ENCODE measurements at places on chromosomes 2 and 18. TPM values are rescaled to one million over a fixed set of nuclear protein-coding genes. Genes with fewer than 3 reads are reported as not detected.

GRCh38 chr18:62554061-62554815 is 31.4 kb downstream of the ZCCHC2 start:
- H3K4me3 ChIP-seq, result no peak overlapping the region
- peaks cover 8% of the 10 kb centered on the region for H3K36me3 ChIP-seq
- no peak overlapping the region for H3K27ac ChIP-seq
- H3K4me1 ChIP-seq, result peaks cover 13% of the 10 kb centered on the region

GRCh38 chr18:8065284-8065683 is 498.2 kb downstream of the PTPRM start:
- no peak overlapping the region for H3K27ac ChIP-seq
- no peaks in the 10 kb centered on the region for H3K27me3 ChIP-seq
- H3K36me3 ChIP-seq, result no peaks in the 10 kb centered on the region
- no peaks in the 10 kb centered on the region for H3K4me1 ChIP-seq
- H3K4me3 ChIP-seq, result no peak overlapping the region

- no peaks in the 10 kb centered on the region for H3K27me3 ChIP-seq
- no peaks in the 10 kb centered on the region for H3K4me1 ChIP-seq
- DNase-seq, result no peak
- no peaks in the 10 kb centered on the region for H3K36me3 ChIP-seq
- H3K4me3 ChIP-seq, result no peak overlapping the region
These were observed 78.5 kb downstream of the SESTD1 start for GRCh38 chr2:179186126-179186525.

DNA sequence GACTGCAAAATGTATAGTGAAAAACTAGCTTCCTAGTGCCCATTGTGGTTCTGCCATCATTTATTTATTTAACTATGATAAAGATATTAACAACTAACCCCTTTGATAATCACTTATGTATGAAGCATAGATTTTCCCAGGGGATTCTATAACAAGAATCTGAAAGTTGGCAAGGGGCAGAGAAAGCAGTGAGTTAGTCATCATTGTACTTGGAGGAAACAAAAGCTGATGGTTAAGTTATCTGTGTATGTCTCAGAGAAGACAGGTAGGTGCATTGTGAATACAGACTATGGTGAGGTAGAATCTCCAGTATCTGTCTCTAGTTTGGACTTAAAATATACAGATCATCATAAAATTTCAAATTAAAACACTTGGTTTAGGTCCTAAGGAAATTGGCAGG is 2159.1 kb upstream of the CELF4 start:
- H3K27ac ChIP-seq, result no peak overlapping the region
- H3K36me3 ChIP-seq, result no peaks in the 10 kb centered on the region
- H3K27me3 ChIP-seq, result no peaks in the 10 kb centered on the region
- DNase-seq, result no peak

DNA sequence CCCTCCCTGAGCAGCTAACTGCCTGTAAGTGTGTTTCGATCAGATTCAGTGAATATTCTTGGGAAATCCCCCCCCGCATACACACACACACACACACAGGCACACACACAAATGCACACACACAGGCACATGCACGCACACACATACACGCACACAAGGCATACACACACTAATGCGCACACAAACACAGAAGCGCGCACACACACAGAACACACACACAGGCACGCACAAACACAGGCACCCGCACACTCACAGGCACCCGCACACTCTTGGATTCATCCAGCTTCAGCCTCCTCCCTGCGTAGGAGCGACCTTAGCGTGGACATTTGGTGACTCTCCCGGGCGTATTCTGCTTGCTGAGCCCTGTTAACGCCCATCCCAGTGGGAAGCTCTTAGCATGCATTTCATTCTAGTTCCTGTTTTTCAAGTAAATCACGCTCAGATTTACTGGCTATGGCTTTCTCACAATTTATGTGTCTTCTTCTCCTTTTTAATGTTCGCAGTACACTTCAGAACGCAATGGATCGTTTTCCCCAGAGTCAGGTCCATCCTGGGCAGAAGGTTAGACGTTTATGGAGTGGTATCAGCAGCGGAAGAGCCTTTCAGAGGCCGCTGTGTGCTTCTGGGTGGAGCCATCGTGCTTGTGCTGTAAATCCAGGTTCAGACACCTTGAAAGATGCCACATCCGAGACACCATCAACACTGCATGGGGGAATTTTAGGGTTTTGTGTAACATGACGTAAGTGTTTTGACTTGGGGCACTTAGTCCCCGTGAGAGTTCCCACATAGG is 656.6 kb downstream of the GALR1 start:
- H3K4me1 ChIP-seq, result no peaks in the 10 kb centered on the region
- H3K4me3 ChIP-seq, result no peak overlapping the region
- DNase-seq, result no peak
- H3K27me3 ChIP-seq, result no peaks in the 10 kb centered on the region

GRCh38 chr2:219210886-219211362 is 4.3 kb downstream of the ZFAND2B start:
- no peak for DNase-seq
- peaks cover 12% of the 10 kb centered on the region for H3K36me3 ChIP-seq
- H3K27me3 ChIP-seq, result no peaks in the 10 kb centered on the region
- H3K4me1 ChIP-seq, result peaks cover 7% of the 10 kb centered on the region

The HRH4 gene
- not detected for polyA plus RNA-seq

The LONRF2 gene
- polyA plus RNA-seq, result not detected
